ENCODE measurements at places on chromosomes 2 and 18.

DNA sequence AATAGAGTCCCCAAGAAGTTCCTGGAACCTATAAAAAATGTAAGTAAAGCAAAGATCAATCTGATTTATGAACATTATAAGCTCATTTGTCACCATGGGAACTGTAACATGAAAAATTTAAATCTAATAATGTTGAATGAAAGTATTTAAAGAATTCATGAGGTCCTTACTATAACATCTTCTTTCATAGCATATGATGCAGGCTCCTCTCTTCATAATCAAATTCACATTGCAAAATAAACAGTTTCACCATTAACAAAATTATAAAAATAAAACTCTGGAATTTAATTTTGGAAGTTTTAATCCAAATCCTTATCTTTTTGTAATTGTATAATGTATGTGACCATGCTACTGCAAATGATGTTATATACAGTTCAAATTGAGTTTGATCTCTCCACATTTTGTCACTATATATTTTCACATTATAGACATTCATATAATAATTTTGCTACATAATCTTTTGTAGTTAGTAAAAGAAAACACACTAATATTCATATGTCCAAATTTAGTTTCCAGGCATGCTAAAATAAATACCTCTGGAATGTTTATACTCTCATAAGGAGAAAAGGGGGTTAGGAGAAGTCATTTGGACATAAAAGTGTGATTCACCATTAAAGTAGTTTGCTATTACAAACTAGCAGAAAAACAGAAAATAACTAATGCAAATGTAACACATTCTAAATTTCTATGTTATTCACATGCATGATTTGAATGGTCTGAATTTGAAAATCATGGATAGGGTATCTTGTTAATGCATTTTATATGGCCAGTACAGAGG is 954.1 kb downstream of the DSC3 start:
- DNase-seq = no peak

DNA sequence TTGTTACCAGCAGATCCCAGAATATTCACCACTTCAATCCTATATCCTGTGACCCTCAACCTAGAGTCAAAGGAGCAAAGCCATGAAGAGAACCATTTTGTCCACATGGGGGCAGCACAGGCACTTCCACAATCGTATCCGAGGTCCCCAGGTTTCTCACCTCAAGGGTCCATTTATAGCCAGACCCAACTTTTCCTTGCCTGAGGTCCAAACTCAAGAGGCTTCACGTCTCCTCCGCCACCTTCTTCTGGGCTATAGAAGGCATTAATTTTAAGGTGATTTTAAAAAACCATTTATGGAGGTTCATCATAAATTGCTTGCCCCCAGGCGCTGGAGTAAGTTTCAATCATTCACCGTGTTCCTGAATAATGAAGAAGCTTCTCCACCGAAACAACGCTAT is 111.6 kb upstream of the NABP1 start:
- no peak for DNase-seq

- no peak for DNase-seq
Measured at GRCh38 chr2:30127016-30127893, 19.6 kb upstream of the YPEL5 start.

- DNase-seq = no peak
Measured at GRCh38 chr18:74608681-74609080, 11.0 kb downstream of the ZNF407 start.

GRCh38 chr18:31791817-31792579 is 31.3 kb upstream of the SLC25A52 start:
- DNase-seq = no peak

GRCh38 chr2:120390381-120391055 is 44.6 kb downstream of the INHBB start:
- DNase-seq = no peak

GRCh38 chr18:65363911-65364632 is 386.7 kb upstream of the CDH7 start:
- no peak for DNase-seq

DNA sequence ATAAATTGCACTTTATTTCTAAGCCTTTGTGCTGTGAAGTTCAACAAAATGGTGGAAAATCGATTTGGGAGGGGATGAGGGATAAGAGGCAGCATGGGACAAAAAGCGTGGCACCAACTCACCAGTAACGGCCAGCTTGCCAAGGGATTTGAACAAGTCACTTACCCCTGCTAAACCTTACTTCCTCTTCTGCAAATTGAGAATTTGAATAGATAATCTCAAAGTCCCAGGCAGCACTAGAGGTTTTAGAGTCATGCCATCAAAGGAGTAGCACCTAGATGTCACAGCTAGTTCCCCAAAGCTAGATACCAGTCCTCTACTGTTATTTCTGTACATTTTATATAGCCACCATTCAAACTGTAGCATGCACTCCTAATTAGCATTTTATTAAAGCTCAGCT is 83.7 kb upstream of the VRK2 start:
- DNase-seq = no peak

DNA sequence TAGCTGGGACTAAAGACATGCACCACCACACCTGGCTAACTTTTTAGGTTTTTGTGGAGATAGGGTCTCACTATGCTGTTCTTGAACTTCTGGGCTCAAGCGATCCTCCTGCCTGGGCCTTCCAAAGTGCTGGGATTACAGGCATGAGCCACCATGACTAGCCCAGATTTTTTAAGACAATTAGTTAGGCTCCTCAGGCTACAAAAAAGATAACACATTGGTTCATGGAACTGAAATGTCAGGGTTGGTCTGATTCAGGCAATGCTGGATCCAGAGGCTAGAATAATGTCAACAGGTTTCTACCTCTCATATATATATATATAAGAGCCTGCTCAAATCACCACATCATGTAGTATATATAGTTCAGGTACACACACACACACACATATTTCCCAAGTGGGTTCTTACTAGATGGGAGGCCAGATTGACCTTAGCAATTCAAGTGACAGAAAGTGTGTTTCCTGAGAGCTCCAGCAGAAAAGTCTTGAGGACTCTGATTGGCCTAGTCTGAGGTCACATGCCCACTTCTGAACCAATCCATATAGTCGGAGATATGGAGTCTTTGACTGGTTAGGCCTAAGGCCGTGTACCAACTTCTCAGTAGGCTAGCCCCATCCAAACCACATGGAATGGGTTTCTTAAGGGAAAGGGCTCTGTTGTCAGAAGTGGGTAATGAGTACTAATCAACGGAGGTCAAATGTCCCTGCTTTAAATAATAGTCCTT is 72.6 kb upstream of the LAPTM4A start:
- DNase-seq = no peak

- DNase-seq = no peak
Measured at GRCh38 chr18:68780802-68781635, 16.9 kb upstream of the CCDC102B start.

DNA sequence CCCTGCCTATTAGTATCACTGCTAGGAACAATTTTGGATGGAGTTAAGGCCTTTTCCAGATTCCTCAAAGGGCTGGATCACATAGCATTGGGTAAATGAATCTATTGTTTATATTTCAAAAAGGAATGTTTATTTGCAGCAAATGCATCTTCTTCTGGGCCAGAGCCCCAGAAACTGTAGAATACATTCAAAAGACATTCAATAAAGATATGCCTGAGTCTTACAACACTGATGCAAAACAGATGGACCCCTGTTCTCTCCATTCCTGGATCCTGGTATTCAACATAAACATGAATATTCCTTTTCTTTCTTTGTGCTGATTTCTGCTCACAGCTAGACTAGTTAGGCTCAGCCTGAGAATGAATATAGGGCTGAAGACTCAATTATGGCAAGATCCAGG is 227.2 kb upstream of the KLHL29 start:
- no peak for DNase-seq

GRCh38 chr2:122112216-122113005 is 357.0 kb downstream of the TSN start:
- no peak for DNase-seq

DNA sequence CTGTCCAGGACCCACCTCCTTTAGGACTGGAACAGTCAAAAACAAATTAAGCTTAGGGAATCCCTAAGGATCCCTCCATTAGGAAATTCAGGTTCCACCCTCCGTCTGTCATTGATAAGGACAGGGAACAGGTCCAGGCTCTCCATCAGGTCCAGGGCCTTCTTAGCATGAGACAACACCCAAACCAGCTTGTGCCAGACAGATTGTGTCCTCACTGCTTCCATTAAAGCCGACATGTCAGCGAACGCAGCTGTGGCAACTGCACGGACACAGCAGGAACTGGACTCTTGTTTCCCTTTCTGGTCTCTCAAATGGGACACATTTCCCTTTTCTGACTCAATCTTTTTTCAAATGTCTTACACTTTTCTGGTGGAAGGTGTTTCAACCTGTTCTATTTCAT is 81.4 kb downstream of the BCL11A start:
- DNase-seq = no peak

- no peak for DNase-seq
Measured at GRCh38 chr2:237359518-237359840, 54.5 kb downstream of the COL6A3 start.

DNA sequence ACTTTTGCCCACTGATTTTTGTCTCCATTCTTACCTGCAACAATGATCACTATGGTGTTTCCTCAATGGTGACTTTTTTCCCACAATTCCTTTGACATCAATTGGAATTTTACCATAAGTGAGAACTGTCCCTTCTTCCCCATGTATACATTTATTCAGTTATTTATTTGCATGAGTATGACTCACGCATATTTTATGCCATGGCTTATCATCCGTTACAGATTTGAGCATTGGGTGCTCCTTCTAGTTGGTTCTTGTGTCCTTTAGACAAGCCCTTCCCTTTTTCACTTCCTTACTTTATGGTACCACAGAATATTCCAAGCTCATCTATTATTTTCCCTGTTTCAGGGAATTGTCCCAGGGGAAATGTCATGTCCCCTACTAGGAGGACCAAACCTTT is 7.6 kb downstream of the COX5B start:
- DNase-seq = no peak

GRCh38 chr18:76444446-76445105 is 50.5 kb downstream of the ZNF516 start:
- no peak for DNase-seq

DNA sequence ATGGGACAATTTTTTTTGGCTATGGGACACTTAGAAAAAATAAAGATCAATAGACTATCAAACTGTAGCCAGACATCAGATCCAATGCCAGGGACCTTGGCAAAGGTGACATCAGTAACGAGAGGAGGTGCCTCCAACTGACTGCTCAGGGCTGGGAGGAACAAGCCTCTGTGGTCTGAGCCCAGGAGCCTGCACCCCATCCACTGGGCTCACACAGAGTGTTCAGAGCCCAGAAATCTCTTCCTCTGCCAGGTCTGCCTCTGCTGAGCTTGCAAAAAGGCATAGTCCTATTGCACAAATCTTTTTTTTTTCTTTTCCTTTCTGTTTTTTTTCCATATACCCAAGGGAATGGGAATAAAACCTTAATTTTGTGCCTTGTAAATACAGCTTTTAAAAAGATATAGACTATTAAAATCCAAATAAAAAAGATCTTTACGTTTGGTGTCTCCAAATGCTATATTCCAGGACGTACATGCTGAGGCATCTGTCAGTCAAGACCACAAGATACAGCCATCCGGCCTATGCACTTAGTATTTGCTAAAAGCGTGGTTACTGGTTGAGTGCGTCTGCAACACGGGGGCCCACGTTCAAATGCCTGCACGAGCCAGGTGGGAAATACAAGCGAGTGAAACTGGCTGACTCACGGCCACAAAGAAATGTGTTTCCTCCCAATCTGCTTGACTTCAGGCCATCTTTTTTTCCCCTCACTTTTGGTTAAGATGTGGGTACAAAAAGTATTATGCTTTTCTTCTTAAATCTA is 7.8 kb upstream of the ARHGAP25 start:
- no peak for DNase-seq

- DNase-seq = no peak
Measured at GRCh38 chr2:42967959-42968674, 175.7 kb upstream of the HAAO start.

- DNase-seq = no peak
Measured at GRCh38 chr2:149000158-149000938, 38.2 kb upstream of the LYPD6B start.

DNA sequence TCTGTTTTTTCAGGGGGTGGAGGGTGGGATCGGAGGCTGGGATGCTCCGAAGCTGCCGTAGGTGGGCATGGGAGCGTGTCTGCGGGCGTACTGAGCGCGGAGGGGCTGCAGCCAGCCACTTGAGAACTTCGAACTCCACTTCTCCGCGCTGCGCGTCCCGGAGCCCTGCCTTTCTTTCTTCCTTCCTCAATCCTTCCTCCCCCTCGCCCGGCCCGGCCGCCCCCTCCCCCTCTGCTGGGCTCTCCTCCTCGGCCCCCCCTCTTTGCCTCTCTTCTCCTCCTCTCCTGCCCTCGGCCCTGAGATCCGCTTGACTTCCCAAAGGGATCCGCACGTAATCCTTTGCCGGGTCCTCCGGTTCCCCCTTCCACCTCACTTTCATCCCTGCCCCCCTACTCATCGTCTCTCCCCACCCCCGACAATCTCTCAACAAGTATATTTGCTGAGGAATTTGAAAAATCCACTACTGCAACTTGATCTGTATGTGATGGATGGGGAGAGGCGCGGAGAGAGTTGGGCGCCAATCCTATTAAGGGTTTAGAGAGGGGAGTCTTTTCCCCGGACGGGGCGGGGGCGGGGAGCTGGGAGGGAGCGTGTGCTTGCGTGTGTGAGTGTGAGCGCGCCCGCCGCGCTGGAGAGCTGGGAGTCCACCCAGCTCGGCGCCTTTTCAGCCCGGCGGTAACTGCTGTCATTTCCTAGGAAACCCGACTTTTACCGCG is 1.1 kb downstream of the GLI2 start:
- DNase-seq = no peak

DNA sequence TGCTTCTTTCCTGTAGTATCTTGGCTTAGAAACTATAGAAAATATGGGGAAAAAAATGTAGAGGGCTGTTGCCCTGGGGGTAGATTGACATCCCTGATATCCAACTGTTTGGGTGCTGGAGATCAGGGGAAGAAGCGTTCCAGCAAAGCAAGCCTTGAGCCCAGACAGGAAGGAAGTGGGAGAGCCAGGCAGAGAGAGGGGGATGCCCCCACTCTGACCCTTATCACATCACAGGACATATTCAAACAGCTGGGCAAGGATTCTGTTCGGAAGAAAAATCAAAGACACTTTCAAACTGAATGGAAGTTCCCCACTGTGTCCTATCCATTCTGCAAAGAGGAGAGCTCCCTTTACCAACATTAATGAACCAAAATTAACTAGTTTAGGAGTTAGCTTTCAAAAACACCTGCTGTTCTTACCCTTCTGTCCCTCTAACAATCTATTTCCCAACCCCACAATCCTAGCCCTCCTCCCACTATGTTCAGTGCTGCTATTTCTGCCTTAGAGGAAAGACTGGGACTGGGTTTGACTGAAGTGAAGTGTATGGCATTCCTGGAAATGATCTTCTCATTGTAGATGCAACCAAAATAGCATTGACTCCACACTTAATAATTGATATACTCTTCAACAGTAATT is 16.9 kb upstream of the KCNG3 start:
- no peak for DNase-seq

GRCh38 chr2:75340560-75340959 is 141.2 kb upstream of the TACR1 start:
- DNase-seq = no peak

- no peak for DNase-seq
Measured at GRCh38 chr2:105969552-105969951, 224.5 kb downstream of the UXS1 start.

DNA sequence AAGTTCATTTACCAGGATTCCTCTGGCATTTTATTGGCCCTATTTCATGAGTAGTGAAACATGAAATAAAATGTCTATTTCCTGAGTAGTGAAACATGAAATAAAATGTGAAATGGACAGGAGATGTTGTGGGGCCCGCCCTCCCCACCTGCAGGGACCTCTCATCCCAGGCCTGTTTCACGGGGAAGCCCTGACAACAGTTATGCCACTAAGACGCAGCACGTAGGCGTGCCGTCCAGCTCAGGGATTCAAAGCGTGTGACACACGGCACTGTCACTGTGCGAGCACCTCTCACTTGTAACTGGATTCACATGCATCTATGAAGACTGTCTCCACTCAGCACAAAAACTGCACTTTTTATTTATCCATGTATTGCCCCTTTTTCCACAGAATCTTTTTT is 83.4 kb upstream of the SNTG2 start:
- DNase-seq = no peak
